NCI-H1694 treated with DMSO at 0.1 percent for 48 hours (cell line): ENCODE measurements at places on chromosomes 2 and 18.

- DNase-seq: no peak
Measured at GRCh38 chr18:71809711-71810110, 734.4 kb downstream of the CBLN2 start.

GRCh38 chr2:144771348-144771747 is 251.4 kb upstream of the ZEB2 start:
- no peak for DNase-seq

- no peak for DNase-seq
Measured at GRCh38 chr2:29130295-29130694, 15.1 kb downstream of the CLIP4 start.

GRCh38 chr18:78268226-78268988 is 711.2 kb upstream of the SALL3 start:
- no peak for DNase-seq

- DNase-seq: no peak
Measured at GRCh38 chr2:42914860-42915259, 122.5 kb upstream of the HAAO start.

GRCh38 chr2:233311241-233311926 is 3.8 kb downstream of the SAG start:
- no peak for DNase-seq

- DNase-seq: no peak
Measured at GRCh38 chr2:8693157-8693821, 11.4 kb downstream of the ID2 start.

DNA sequence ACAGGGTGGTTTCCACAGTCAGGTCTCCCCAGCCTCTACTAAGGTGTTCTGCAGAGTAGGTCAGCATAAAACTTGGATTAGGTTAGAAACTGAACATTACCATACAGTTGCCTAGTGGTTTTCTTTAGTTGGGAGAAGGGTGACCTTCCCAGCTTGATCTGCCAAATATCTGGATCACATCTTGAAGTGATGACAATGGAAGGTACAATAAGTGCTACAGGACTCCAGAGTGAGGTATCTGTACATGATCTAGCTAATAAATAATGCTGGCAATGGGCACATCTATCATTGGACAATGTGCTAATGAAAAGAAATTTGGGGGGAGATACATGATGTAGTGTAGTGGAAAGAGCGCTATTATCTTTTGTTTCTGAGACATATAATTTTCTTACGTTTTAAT is 54.6 kb upstream of the ACVR1 start:
- no peak for DNase-seq

DNA sequence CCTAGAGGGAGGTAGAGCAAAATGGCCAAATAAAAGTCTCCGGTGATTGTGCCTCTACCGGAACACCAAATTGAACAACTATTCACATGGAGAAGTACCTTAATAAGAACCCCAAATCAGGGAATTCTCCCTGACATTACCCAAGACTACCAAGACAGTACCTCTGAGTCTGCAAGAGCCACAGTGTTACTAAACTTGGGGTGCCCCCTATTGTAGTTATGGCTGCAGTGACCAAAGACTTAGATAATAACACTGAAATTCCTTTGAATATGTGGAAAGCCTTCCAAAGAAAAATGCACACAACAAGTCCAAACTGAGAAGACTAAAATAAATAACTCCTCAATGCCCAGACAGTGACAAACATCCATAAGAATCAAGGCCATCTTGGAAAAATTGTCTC is 682.9 kb upstream of the LRRTM1 start:
- no peak for DNase-seq

DNA sequence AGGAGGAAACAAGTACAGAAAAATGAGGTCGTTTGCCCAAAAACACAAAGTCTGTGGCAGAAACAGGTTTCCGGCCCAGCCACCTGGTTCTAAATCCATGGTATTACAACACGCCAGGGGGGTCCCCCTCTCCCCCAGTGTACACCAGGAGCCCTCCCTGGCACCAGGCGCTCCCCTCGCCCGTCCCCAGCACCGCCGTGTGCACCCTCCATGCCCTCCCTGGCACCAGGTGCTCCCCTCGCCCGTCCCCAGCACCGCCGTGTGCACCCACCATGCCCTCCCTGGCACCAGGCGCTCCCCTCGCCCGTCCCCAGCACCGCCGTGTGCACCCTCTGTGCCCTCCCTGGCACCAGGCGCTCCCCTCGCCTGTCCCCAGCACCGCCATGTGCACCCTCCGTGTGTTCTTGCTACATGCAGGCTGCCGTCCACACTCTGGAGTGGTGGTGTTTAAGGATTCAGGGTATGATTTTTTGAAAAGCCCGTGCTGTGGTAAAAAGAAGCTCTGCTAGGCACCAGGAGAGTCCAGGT is 59.8 kb upstream of the NFATC1 start:
- no peak for DNase-seq

GRCh38 chr2:165618806-165619205 is 149.3 kb downstream of the CSRNP3 start:
- DNase-seq: no peak

DNA sequence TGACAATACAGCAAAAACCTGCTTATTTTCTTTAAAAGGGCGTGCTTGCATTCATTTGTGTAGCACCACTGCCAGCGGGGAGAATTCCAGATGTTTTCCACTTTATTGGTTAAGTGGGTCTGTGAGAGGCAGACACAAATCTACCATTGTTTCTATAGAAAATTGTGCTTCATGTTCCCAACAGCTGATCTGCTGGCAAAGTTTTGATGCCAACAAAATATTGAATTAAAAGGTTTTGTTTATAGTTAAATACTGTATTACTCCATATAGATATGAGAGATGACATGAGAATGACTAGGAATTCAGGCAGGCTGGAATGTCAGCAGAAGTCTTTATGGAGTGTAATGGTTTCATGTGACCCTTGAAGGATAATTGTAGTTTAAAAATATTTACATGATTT is 182.7 kb downstream of the MC4R start:
- no peak for DNase-seq

DNA sequence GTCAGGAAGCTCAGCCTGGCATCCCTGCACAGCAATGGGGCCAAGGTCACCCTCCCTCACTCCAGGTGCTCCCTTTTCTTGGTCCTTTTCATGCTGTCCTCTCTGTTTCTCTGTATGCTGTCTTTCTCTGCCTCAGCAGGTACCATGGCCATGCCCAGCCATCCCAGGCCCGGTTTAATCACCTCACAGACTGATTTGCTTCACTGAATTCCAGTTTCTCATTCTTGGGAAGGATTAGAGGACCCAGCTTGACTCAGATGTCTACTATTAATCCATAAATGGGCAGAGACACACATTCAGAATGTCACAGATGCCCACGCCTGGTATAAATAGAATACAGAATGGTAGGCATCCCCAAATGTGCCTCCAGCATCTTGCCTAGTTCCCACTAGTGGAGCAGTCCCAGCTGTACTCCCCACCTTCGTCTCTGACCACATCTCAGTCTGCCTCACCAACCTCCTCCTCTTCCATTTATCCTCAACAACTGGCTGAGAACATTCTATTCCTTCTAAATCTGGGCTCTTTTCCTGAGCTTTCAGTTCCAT is 14.2 kb upstream of the L3MBTL4 start:
- no peak for DNase-seq
